ENCODE measurements at places on chromosomes 1 and 21.

- DNase-seq = no peak
These were observed 90.4 kb downstream of the VPS26C start for GRCh38 chr21:37176716-37177115.

GRCh38 chr1:29117381-29117780 lies 6.3 kb downstream of the TMEM200B start:
- DNase-seq = no peak

DNA sequence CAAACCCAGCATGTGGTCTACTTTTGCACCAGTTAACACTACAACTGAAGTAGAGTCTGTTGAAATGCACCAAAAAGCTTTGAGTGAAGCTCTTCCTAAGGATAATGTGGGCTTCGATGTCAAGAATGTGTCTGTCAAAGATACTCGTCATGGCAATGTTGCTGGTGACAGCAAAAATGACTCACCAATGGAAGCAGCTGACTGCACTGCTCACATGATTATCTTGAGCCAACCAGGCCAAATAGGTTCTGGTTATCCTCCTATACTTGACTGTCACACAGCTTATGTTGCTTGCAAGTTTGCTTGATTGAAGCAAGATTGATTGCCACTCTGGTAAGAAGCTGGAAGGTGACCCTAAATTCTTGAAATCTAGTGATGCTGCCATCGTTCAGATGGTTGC lies 85.2 kb downstream of the DENND1B start:
- DNase-seq = no peak

GRCh38 chr1:92424381-92424780 lies 62.3 kb downstream of the GFI1 start:
- DNase-seq = no peak

GRCh38 chr1:182617734-182618351 lies 13.7 kb upstream of the RGS16 start:
- no peak for DNase-seq

- no peak for DNase-seq
These were observed 604.5 kb downstream of the LMO4 start for GRCh38 chr1:87933171-87933570.

DNA sequence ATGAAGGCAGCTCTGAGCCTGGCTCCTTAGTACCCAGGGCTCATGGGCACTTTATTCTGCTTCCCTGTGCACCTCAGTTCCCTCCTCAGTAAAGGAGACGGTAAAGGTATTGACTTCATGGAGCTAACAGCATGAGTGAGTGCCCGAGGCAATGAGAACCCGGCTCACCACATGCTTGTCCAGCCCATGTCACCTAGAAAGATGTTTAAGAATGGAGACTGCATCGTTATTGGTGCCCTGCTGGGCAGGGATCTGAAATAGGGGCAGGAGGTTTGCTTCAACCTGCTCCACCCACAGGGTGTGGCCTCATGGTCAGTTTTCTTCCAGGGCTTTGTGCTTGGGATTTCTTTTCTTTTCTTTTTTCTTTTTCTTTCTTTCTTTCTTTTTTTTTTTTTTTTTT lies 7.0 kb upstream of the KCNE1 start:
- DNase-seq = no peak

DNA sequence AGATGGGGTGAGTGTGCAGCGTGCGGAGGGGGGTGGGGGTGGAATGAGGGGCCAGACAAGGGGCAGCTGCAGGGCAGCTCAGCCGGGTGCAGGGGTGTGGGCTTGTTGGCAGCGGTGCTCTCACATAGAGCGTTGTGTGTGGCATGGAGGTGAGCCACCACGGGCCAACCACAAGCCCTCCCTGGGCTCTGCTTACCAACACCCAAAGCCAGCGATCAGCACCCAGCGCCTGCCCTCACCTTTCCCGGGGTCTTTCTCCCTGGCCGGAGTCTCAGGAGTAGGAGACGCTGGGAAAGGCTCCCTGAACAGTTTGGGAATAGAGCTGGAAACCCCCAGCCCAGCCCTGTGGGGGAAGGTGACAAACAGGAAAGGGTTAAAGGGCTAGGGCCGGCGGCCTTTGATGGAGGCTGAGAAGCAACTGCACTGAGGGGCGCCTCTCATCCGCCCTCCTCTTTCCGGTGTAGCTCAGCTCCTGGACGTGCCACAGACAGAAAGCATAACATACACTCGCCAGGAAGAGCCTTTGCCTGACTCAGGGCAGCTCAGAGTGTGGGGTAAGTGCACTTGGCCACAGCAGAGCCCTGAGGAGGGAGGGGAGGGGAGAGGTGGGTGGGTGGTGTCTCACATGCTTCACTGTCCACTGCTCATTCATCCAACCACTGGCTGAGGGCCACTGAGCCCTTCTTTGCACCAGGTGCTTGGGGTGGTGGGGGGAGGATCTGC lies 577 bp downstream of the IKBKE start:
- peak; percentile 65 for DNase-seq

- DNase-seq = no peak
These were observed 101.9 kb downstream of the PTGER3 start for GRCh38 chr1:70945676-70946075.

- DNase-seq = no peak
These were observed 11.5 kb downstream of the RCC2 start for GRCh38 chr1:17427696-17428660.

All from HTR-8/SVneo (cell line).